LHCN-M2 (cell line): ENCODE measurements at places on chromosomes 3 and 15. TPM values are rescaled to one million over a fixed set of nuclear protein-coding genes. Genes with fewer than 3 reads are reported as not detected.
A peak's percentile ranks its signal among the peaks of the same experiment; 100 is the strongest.

- no peak for DNase-seq
These were observed 74.5 kb upstream of the C15orf61 start for GRCh38 chr15:67446449-67446848.

- peak; percentile 87 for DNase-seq
These were observed 44.3 kb upstream of the SLC24A5 start for GRCh38 chr15:48076454-48076853.

GRCh38 chr3:42668793-42669217, 15.3 kb downstream of the ZBTB47 start:
- peak; percentile 28 for DNase-seq

DNA sequence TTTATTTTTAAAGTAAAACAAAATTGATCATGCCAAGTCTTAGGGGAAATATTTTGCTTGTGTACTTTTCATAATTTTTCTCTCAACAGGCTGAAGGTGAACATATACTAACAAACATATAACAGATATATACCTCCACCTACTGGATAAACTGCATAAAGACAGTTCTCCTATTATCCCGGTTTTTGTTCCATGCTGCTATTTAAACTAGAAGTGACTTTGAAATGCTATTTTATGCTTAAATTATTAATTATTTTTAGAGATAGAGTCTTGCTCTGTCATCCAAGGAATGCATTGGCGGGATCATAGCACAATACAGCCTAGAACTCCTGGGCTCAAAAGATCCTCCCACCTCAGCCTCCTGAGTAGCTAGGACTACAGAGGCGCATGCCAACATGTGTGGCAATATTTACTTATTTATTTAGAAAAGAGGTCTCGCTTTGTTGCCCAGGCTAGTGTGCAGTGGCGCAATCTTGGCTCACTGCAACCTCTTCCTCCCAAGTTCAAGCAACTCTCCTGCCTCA, 49.8 kb downstream of the ST3GAL6 start:
- peak; percentile 38 for DNase-seq

DNA sequence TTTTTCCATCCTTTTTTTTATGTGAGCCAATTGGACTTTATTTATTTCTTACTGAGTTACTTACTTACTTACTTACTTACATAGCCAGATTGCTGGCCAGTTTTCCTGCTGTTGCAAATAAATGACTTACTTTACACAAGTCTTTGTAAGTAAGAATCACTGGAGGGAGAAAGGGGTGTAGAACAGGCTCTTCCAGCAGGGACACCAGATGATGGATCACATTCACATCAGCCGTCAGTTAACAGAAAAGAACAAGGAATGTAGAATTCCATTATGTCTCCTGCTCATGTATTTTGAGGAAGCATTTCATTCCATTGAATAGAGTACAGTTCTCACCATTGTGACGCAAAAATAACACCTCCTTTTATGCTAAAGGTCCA, 188.6 kb downstream of the FNDC3B start:
- DNase-seq: no peak

DNA sequence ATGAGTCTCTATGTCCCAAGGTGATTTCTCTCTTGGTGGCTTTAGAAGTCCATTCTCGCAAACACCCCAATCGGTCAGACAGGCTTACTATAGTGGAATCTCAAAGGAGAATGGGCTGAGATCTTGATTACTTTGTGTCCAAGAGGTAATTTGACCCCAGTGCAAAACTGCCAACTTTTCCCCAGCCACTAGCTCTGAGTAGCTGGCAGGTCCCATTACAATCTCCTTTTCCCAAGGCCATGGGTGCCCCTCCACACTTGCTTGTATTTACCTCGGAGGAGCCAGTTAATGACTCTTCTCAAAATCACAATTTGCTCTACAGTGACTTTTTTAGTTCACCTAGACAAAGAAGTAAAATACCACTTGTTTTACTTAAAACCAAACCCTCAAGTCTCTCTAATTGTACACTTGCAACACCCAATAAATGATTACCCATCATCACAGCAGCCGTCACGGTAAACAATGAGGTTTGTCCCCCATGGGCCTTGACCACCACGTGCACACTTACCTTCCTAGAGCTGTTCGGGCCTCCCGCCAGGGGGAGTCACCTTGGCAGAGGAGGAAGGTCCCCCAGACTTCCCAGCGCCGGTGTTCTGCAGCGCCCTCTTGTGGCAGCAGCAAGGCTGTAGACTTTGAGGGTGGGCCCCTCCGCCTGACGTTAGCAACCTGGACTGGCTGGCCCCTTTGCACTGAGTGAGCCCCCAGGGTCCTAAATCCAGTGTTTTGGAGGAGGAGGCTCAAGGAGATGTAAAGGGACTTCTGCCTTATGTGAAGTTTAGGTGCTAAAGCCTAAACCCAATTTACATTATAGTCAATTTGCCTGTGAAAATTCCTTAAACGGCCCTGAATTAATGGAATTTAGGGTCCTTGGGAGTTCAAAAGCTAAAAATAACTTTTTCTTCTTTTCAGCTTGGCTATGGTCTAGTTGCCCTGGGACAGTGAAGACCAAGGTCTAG, 18.7 kb upstream of the HDAC11 start:
- DNase-seq: peak; percentile 12

Gene TM4SF4
- 0.17 and 0.96 TPM in 2 replicates for total RNA-seq

DNA sequence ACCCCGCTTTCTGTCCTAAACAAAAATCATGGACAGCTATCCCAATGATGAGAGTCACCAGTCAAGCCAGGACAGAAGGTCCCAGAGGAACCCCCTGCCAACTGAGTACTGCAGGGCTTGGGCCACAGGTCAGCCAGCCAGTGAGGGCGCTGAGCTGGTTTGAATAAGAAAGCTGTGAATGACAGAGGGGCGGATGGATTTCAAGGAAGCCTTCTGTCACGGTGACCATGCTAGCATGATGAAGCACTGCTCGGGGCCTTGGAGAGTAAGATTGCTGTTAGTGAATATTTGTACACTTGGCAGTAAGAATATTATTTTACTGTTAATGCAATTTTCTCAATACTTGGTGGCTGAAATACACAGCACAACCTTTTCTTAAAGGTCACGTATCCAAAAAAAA, 734.0 kb upstream of the NR2F2 start:
- DNase-seq: no peak

Gene FBXW12
- not detected in 2 replicates for total RNA-seq

Gene DISP2
- total RNA-seq: 1.2 and 1.3 TPM in 2 replicates

- DNase-seq: peak; percentile 68
These were observed 270.3 kb downstream of the RYR3 start for GRCh38 chr15:33581032-33581431.

DNA sequence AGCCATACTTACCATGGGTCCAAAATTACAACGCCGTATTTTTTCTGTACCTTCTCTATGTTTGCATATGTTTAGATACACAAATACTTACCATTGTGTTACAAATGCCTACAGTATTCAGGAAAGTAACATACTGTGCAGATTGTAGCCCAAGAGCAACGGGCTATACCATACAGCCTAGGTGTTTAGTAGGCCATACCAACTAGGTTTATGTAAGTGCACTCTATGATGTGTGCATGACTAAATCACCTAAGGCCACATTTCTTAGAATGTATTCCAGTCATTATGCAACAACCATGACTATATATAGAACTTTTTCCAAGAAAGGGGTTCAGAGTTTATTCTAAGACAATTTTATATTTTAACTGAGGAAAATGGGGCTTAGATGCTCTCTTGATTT, 411.7 kb downstream of the MAGI1 start:
- no peak for DNase-seq

Gene DAZL
- total RNA-seq: not detected in 2 replicates

Gene STX19
- not detected in 2 replicates for total RNA-seq

DNA sequence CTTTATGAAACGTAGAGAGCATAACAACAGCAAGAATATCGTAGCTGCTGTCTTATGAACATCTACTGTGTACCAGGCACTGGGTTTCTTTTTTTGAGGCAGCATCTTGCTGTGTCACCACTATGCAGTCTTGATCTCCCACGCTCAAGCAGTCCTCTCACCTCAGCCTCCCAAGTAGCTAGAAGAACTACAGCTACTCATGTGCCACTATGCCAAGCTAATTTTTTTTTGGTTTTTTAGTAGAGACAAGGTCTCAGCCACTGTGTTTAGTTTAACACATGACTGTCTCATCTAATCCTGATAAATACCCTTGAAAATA, 129.9 kb downstream of the VGLL4 start:
- no peak for DNase-seq

- no peak for DNase-seq
These were observed 567 bp downstream of the ADAMTS9 start for GRCh38 chr3:64687086-64687780.

DNA sequence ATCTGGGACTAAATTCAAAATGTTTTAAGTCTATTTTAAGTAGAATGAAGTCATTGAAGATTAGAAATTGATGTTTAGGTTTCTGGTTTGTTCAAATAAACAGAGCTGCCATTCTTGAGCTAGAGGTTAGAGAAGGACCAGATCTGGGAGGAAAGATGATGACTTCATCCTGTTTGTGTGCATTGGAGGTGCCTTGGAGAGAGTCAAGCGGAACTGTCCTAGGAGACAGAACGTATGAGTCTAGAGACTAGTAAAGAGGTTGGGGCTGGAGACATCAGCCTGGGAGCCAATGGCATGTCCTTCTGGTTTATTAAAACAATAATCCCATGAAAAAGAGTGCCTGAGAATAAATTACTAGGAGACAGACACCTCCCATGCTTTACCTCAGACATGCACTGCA, 303.4 kb downstream of the KBTBD8 start:
- DNase-seq: no peak

Gene IL12A
- total RNA-seq: 1.4 and 11.3 TPM in 2 replicates

GRCh38 chr3:177231242-177231641, 34.0 kb upstream of the TBL1XR1 start:
- no peak for DNase-seq

Gene PP2D1
- not detected in 2 replicates for total RNA-seq

DNA sequence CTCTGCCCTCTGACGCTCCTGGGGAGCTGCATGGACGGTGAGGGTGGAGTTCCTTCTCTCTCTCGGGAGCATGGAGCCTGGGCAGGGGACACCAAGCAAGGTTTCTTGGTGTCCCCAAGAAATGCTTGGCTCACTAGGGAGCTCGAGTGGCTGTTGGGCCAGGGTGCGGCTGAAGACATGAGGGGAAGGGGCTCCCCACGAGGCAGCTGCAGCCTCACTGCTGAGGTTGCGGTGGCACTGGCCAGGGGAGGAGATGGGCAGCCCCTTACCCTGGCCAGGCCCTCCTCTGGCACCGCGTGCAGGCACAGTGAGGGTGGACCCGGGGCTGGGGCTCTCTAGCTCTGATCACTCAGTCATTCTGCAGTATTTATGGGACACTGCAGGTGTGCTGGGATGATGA, 43.5 kb upstream of the SLC41A3 start:
- no peak for DNase-seq

Gene PLS1
- 0.45 and 1.1 TPM in 2 replicates for total RNA-seq

Gene SCAMP2
- total RNA-seq: 29.2 and 40.0 TPM in 2 replicates

DNA sequence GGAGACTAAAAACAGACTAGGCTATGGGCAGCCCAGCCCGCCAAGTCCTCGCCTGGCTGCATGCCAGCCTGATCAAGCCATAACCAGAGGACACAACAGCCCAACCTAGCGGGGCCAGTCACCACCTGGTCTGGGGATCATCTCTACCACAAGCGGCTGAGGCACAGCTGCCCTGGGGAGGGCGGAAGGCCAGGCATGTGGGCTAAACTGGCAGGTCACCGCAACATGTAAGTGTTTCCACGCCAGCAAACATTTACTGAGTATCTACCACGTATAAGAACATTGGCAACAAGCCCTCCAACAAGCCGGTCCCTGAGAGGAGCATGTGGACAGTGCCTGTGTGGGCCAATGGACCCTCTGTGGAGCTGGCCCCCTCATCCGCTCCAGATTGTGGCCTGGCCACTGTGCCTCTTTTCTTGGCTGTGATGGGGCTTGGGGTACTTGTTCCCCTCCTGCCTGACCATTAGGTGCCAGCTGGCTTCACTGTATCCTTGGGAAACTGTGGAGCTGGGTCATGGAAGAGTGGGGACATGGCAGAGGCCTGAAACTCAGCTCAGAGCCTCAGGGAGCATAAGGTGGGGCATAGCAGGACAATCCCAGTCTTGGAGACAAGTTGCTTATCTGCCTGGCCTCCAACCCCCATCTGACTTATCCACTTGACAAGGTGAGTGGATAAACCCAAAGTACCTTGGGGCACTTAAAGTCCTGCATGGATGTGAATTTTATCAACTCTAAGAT, 9.0 kb downstream of the UBXN7 start:
- peak; percentile 90 for DNase-seq

Gene ADAMTS17
- 0.11 TPM in 1 of 2 replicates, not detected in the other for total RNA-seq

GRCh38 chr3:14879211-14879874, 60.6 kb downstream of the FGD5 start:
- no peak for DNase-seq

DNA sequence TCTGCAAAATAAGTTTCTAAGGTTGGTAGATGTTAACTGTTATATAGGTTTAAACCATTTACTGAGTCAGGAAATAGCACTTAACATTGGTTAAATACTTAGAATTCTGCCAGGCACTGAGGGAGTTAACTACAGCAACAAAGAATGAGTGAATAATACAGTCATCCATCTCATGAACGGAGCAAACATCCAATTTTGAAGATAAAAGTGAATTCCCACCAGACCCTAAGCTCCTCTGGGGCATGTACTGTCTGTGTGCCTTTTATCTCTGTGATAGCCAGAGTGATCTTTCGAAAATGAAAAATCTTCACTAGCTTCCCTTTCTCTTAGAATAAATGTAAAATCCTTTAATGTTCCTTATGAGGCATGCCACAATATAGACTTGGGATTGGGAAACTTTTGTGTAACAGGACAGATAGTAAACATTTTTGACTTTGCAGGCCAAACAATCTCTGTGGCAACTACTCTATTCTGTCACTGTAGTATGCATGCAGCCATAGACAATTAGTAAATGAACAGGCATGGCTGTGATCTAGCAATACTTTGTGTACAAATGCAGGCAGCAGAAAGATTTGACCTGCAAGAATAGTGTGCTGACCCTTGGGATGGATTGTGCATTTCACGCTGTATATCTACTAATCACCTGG, 294.5 kb upstream of the LMCD1 start:
- DNase-seq: no peak

Gene RPP25
- 8.9 and 9.1 TPM in 2 replicates for total RNA-seq

GRCh38 chr15:69338535-69339213, 40.0 kb downstream of the PAQR5 start:
- DNase-seq: no peak

DNA sequence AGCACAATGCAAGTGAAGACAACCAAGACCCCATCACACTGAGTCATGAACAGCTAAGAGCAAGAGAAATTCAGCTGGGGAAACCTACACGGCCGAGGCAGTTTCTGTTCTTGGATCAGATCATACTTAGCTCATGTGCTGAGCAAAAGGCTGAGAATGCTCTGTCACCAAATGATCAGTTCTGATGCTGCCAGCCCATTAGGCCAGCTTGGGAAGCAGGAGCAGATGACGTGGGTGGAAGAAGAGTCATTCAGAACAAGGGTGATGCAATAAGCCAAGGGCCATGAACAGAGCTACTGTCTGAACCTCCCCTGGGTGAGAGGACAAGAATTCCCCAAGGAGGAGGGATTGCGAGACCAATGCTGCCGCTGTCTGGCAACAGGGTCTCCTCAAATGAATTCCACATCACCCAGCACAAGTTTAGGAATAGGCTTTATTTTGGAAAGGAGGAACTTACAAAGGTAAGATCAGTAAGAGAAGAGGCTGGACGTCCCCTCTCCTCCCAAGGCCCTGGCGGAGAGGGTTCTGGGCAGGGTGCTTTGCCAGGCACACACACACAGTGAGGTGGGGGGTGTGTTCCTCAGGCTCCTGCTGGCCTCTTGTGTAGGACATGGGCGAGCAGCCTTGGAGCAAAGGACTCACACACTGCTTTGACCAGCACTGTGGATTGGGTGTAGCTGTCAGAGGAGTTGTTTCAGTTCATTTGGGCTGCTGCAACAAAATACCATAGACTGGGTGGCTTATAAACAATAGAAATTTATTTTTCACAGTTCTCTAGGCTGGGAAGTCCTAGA, 65.6 kb upstream of the CTXND1 start:
- peak; percentile 77 for DNase-seq
